ENCODE measurements at places on chromosomes 16 and 17.

DNA sequence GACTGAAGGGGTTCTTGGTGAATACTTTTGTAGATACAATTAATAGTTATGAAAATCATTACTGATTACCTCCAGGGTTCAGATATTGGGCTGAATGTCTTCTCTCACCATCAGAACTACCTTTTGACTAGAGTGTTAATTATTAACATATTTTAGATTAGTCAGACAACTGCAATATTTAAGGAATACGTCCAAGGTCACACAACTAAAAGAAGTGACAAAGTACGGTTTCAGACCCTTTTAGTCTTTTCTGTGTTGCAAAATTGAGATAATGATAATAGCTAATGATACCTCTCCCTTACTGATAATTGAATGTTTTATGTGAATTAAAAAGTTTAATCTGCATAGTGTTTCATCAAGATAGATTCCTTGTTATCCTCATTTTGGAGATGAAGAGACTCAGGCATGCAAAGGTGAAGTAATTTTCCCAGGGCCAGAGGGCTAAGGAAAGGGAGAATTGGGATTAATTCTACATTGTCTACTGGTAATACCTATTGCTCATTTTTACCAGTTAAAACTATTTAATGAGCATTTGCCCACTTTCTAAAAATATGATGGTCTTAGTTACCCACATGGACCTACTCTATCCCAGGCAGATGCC, 107.3 kb downstream of the WWOX start:
- no peak for DNase-seq

GRCh38 chr17:6591599-6592158, 35.3 kb upstream of the PITPNM3 start:
- peak; percentile 70 for DNase-seq

- DNase-seq: no peak
Measured at GRCh38 chr17:9976283-9977179, 71.5 kb upstream of the RCVRN start.

DNA sequence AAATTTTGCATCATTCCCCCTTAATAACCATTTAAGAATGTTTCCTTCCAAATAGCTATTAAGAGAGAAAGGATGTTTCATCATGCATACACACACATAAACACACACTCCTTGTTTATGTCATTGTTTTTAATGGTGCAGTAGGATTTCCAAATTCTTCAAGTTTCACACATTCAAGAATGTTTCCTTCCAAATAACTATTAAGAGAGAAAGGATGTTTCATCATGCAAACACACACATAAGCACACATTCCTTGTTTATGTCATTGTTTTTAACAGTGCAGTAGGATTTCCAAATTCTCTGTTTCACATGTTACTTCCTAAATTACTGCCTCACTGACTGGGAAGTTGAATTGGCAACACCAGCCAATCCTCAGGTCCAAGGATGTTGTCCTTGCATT, 7.8 kb downstream of the TOX3 start:
- no peak for DNase-seq

DNA sequence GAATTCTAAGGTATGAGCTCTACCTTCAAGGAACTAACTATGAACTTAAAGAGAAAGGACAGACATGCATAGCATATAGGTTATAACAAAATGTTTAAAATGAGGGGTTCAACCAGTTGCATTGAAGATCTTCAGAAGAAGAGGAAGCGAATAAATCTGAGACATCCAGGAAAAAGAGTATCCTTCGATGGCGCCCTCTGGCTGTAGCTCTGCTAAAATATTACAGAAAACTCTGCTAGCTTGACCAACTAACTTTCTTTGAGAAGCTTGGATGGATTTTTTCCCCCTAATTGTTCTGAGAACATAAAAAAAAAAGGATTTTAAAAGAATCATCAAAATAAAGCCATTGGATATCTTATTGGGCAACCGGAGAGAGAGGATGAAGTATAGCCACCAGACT, 659.9 kb upstream of the SOX9 start:
- DNase-seq: no peak

DNA sequence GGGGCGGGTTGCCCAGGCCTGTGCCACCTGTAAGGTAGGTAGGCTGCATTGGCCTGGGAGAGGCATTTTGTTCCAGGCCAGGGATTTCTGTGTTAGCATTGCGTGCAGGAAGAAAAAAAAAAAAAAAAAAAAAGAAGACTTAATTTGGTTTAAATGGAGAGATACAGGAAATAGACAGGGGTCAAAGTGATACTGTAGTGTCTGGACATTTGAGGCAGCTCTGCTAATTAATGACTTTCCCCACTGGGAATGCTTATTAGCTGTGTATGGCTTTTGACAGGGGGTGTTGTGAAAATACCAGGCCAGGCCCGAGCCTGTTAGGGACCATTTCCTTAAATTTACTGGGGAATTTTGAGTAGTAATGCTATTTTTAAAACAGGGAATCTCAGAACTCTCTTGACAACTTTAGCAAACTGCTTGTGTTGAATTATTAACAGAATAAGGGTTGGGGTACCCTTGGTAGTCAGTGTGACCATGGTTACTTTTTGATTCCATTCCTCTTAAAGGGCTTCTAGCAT, 1.0 kb downstream of the MAP2K4 start:
- DNase-seq: no peak

GRCh38 chr16:85149776-85150175, 37.5 kb upstream of the CIBAR2 start:
- no peak for DNase-seq

DNA sequence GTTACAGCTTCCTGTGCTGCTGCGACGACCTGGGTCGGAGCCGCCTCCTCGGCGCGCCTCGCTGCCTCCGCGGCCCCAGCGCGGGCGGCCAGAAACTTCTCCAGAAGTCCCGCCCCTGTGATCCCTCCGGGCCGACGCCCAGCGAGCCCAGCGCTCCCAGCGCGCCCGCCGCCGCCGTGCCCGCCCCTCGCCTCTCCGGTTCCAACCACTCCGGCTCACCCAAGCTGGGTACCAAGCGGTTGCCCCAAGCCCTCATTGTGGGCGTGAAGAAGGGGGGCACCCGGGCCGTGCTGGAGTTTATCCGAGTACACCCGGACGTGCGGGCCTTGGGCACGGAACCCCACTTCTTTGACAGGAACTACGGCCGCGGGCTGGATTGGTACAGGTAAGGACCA, 746 bp downstream of the HS3ST2 start:
- DNase-seq: no peak

DNA sequence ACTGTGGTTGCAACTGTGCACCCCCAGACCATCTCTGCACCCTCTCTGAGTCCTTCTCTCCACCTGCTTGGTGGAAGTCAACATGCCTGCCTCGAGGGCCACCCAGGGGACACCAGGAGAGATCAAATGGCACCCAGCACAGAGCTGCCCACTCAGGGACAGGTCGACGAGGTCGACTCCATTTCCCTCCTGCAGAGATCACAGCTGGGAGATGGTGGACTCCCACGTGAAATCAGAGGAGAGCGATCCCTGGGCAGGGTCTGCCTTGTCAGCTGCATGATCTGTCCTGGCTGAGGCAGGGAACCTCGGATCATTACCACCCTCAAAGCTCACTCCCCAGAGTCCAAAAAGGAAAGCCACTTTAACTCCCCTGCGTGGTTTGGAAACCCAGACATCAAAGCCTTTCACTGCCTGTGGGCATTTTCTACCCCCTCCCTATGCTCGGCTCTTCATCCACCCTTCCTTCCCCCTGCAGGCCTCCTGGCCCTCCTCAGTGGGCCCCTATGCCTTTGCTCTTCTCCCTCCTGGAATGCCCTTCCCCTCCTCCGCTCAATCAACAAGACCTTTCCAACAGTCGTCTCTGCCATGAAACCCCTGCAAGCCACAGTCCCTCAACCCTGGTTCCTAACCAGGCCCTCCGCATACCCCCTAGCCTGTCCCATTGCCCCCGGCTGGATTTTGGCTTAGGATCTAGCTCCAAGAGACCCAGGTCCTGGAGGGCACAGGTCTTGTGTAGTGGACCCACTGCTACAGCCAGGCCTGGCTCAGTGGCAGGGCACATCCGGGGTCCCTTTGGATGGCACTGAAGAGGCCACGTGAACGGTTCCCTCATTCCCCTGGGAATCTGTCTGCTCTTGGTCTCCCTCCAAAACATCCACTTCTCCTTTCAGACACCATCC, 103.8 kb upstream of the RPL38 start:
- DNase-seq: no peak

GRCh38 chr17:78237401-78238012, 6.1 kb downstream of the TMEM235 start:
- DNase-seq: no peak

GRCh38 chr16:74936902-74937560, 47.9 kb downstream of the WDR59 start:
- DNase-seq: no peak

- DNase-seq: no peak
Measured at GRCh38 chr17:9707948-9708347, 62.6 kb downstream of the USP43 start.

Measured in epithelial cell of proximal tubule (primary cell).